ENCODE measurements at places on chromosomes 3 and 15. TPM values are rescaled to one million over a fixed set of nuclear protein-coding genes. Genes with fewer than 3 reads are reported as not detected.

DNA sequence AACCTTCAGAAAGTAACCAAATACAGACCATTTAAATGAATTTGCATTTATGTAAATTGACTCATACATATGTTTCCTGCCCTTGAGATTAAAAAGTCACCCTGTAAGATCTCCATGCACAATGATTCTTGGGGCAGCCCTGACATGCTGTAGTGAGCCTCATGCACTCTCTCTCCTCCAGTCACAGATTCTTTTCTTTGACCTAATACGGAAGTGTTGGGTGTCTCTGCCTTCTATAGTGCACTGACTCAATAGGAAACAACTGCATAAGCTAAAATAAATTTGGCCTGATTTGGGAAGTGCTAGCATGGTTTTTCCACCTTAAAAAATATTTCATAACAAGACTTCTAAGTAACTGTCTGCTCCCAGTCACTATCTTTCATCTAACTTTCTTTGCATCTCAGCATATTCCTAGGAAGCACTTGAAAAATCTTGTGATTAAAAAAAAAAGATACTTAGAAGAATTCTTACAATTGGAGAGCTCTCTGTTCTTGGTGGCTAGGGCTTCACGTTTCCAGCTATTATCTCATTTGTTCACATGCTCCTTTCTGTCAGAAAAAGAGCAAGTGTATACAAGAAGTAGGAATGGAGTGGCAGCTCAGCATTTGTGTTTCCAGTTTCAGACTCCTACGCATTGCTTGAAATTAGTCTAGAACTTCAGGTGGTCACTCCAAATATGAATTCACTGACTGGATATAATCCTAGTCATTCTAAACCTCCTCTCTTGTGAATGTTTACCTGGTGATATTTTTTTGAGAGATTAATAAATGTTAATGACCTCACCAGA is 207.9 kb upstream of the COL8A1 start:
- no peak for DNase-seq

Gene ROPN1
- total RNA-seq, result not detected

Gene CCR5
- not detected for total RNA-seq

Gene IMPG2
- total RNA-seq, result 0.26 TPM

Gene SPG21
- 52.0 TPM for total RNA-seq

Measured in dermis microvascular lymphatic vessel endothelial cell (primary cell).